Nephron progenitor cell (in vitro differentiated cells): ENCODE measurements at places on chromosomes 12 and 14.

DNA sequence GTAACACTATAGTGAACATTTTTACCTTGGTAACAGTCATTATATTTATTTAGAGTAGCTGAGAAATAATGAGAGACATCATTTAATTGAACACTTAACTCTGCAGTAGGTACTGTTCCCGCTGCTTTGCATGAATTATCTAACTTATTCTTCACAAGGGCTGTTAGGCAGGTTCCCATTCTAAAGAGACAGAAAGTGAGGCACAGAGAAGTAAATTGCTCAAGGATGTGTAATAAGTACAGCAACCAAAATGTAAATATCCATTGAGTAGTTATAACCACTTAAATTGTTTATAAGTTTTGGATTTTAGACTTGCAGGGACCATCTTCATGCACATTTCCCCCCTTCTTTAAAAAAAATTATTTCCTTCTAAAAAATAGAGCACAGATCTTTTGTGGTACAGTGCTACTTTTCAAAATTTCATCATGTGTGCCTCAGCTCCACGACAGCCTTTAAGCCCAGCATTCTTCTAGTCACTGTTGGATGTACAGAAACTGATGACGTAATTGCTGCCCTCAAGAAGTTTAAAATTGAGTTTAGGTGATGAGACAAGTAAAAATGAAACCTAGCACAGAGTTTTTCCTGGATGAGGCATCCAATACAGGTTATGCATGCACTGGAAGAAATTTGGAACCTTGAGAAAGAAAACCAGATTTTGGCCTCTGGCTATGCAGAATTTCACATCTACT lies 6.0 kb upstream of the MANSC4 start:
- H3K36me3 ChIP-seq, result peaks cover 58% of the 10 kb centered on the region
- no peak for DNase-seq
- H3K4me3 ChIP-seq, result no peak overlapping the region
- no peaks in the 10 kb centered on the region for H3K27me3 ChIP-seq
- peaks cover 28% of the 10 kb centered on the region for H3K4me1 ChIP-seq

DNA sequence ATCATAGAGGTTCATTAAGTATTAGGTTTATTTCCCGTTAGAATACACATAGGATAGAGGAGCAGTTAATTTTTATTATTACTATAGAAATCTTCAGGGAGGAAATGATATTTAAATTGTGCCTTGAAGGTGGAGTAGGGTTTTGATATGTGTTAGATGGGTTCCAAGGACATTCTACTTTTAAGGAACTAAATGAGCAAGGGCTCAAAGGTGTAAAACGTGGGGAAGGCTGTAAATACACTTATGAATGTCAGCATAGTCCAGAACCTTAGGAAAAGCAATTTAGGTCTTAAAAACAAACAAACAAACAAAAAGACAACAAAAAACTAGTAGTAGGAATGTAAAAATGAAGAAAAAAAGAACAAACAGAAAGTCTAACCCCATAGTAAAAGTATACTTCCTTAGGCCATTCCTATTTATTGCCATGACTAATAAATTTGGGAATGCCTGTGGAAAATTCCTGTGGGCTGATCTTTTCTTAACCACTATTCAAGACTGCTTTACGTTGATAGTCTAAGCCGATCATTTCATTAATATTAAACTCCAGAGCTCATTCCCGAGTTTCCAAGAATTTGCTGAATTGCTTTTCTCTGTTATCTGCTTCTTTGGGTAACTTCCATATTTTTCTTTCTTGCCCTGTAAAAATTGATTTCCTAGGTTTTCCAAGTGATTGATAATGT lies 180.3 kb downstream of the RAD51B start:
- peaks cover 11% of the 10 kb centered on the region for H3K36me3 ChIP-seq
- H3K27ac ChIP-seq, result peak overlapping the region; percentile 38
- peaks cover 22% of the 10 kb centered on the region for H3K4me1 ChIP-seq
- H3K4me3 ChIP-seq, result no peak overlapping the region
- no peak for DNase-seq

GRCh38 chr12:104121001-104121400 lies 17.0 kb downstream of the NFYB start:
- no peak overlapping the region for H3K4me3 ChIP-seq
- no peak overlapping the region for H3K27ac ChIP-seq
- H3K27me3 ChIP-seq, result no peaks in the 10 kb centered on the region
- H3K4me1 ChIP-seq, result no peaks in the 10 kb centered on the region
- peaks cover 56% of the 10 kb centered on the region for H3K36me3 ChIP-seq

DNA sequence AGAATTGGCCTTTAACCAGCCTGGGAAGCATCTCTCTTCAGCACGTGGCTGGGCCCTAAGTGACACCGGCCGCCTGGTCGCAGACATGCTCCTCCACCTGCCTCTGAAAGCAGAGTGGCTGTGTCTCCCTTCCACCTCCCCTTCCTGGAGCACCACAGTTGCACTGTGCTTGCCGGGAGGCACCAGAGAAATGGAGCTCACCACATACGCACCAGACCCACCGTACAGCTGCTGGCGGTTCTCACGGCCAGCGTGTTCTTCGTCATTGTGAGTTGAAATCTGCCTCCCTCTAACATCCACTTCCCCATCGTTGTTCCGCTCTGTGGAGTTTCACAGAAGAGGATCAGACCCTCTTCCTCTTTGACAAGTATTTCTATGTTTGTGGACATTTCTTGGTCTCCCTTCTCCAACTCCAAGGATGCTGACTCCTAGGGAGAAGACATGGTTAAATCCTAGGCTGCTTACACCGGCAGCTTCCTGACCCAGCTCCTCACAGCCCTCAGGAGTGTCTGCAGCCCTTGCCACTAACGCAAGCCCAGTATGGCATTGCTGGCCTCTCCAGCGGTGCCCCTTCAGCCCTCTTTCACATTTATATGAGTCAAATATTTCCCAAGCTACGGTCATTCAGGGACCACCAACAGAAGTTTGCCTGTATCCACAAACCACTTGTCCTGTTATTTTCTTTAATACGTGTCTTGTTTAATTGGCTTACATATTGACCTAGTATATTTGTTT lies 11.5 kb upstream of the KRT5 start:
- no peak overlapping the region for H3K27ac ChIP-seq
- no peak for DNase-seq
- peaks cover 6% of the 10 kb centered on the region for H3K4me1 ChIP-seq
- H3K4me3 ChIP-seq, result no peak overlapping the region
- no peaks in the 10 kb centered on the region for H3K36me3 ChIP-seq

DNA sequence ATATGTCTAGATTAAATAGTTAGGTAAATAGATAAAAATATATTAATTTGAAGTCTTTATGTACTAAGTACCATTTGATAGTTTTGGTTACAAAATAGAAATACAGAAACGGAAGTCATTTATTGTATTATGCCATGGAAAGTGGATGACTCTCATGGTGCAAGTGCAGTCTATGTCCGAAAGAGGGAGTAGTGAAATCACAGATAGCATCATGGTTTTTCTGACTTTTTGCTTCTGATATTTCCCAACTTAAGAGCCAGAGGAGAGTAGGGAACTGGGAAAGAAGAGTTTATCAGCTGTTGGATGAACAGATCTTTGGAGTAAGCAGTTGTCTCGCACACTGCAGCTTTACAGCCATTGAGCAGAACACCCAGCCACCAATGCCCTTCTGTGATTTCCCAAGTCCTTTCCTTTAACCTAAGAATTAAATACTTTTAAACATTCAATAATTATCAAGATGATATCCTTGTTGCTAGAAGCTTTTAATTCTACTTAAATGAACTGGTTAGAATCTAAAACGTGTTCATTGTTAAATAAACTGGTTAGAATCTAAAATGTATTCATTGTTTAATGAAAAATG lies 18.4 kb upstream of the SRGAP1 start:
- DNase-seq, result no peak
- H3K27me3 ChIP-seq, result peaks cover 10% of the 10 kb centered on the region
- H3K4me3 ChIP-seq, result no peak overlapping the region
- no peaks in the 10 kb centered on the region for H3K4me1 ChIP-seq
- no peak overlapping the region for H3K27ac ChIP-seq

GRCh38 chr12:4943067-4943937 lies 33.6 kb downstream of the KCNA1 start:
- no peaks in the 10 kb centered on the region for H3K36me3 ChIP-seq
- peaks cover 10% of the 10 kb centered on the region for H3K27me3 ChIP-seq
- no peak for DNase-seq
- H3K4me1 ChIP-seq, result peaks cover 19% of the 10 kb centered on the region

GRCh38 chr14:24123424-24124417 lies 6.7 kb upstream of the FITM1 start:
- peaks cover 4% of the 10 kb centered on the region for H3K27me3 ChIP-seq
- peak overlapping the region; percentile 25 for H3K27ac ChIP-seq
- no peaks in the 10 kb centered on the region for H3K4me1 ChIP-seq
- peaks cover 34% of the 10 kb centered on the region for H3K36me3 ChIP-seq

GRCh38 chr12:49301760-49302159 lies 6.8 kb downstream of the PRPH start:
- no peaks in the 10 kb centered on the region for H3K36me3 ChIP-seq
- H3K27me3 ChIP-seq, result peaks cover 87% of the 10 kb centered on the region
- no peak for DNase-seq
- H3K27ac ChIP-seq, result no peak overlapping the region
- H3K4me1 ChIP-seq, result no peaks in the 10 kb centered on the region

DNA sequence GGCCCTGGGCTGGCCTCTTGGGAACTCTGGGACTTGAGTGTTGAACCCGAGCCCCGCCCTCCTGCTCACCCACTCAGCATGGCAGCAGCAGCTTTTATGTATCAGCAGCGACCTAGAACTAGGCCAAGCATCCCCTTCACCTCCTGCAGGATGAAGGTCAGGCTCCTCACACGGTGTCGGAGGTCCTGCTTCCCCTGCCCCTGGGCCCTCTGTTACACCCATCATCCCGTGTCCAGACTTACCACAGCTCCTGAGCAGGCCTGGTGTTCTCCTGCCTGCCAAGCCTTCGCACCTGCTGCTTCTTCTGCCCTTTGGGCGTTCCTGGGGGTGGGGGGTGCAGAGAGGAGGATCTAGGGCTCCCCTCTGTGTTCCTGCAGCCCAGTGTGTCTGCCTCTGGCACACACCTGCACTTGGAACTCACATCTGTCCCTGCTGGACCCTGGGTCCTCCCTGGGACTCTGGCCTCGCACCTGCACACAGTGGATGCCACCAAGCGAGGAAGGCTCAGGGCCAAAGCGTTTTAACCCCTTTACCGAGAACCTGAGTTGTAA lies 80.3 kb downstream of the PAPOLA start:
- peaks cover 18% of the 10 kb centered on the region for H3K27me3 ChIP-seq
- no peaks in the 10 kb centered on the region for H3K36me3 ChIP-seq

- no peak overlapping the region for H3K27ac ChIP-seq
- no peak for DNase-seq
- H3K4me3 ChIP-seq, result no peak overlapping the region
- H3K27me3 ChIP-seq, result no peaks in the 10 kb centered on the region
Observed at GRCh38 chr14:63712123-63712522, 15.7 kb downstream of the SGPP1 start.

DNA sequence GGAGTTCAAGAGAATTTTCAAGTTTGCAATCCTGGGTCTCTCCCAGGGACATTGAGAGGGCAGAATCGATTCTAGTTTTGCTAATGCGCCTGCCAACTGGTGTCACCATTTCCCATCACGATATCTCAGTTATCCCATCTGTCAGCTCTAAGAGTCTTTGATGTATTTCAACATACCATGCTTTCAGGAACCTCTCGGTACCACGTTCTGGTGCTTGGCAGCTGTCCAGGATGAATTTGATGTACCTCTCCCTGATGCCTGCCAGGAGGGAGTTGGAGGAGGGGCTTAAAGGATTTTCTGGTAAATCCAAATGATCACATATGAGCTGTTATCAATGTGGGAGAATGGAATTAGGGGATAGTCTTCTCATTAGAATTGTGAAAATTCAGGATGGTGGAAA lies 332.5 kb downstream of the RGS6 start:
- peaks cover 11% of the 10 kb centered on the region for H3K27me3 ChIP-seq
- no peaks in the 10 kb centered on the region for H3K36me3 ChIP-seq
- H3K4me3 ChIP-seq, result no peak overlapping the region
- no peak for DNase-seq
- H3K4me1 ChIP-seq, result no peaks in the 10 kb centered on the region
- H3K27ac ChIP-seq, result no peak overlapping the region

GRCh38 chr14:63951021-63951420 lies 98.2 kb downstream of the SYNE2 start:
- DNase-seq, result no peak
- peaks cover 39% of the 10 kb centered on the region for H3K36me3 ChIP-seq
- no peak overlapping the region for H3K27ac ChIP-seq
- no peaks in the 10 kb centered on the region for H3K4me1 ChIP-seq
- no peak overlapping the region for H3K4me3 ChIP-seq
- H3K27me3 ChIP-seq, result no peaks in the 10 kb centered on the region

GRCh38 chr12:1706632-1706980 lies 15.7 kb downstream of the ADIPOR2 start:
- no peak overlapping the region for H3K27ac ChIP-seq
- H3K36me3 ChIP-seq, result peaks cover 98% of the 10 kb centered on the region
- no peak for DNase-seq
- H3K27me3 ChIP-seq, result peaks cover 2% of the 10 kb centered on the region
- H3K4me3 ChIP-seq, result no peak overlapping the region

DNA sequence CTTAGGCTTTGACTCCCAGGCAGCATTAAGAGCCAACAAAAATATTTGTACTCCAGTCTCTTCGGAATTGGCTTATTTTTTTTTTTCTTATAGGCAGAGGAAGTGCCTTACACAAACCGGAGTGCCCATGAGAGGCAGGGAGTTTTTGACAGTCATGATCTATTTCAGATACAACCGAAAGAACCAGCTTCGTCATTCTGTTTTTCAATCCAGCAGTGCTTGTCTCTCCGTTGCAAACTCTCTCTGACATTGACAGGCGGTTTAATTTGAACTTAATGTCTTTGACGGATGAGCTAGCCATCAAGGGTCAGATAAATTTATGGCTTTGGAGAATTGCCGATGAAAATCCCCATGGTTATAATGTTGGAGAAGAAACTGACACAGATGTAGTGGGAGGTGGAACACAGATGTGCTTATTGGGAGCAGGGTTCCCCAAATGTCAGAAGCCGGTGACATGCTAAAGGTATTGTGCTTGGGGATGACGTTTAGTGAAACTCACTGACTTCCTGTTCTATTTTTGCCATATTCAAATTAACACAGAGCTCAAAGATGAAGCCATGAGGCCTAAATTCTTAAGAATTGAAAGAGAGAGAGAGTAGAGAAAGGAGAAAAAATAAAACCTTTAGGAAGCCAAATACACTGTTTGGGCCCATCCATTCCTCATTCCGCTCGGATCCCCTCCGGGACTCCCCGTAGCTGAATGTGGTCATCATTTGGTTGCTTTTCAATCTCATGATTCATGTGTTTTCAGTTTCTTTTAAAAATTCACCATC lies 59.7 kb downstream of the PLXNC1 start:
- H3K4me1 ChIP-seq, result peaks cover 14% of the 10 kb centered on the region
- H3K27me3 ChIP-seq, result peaks cover 14% of the 10 kb centered on the region
- H3K36me3 ChIP-seq, result no peaks in the 10 kb centered on the region
- no peak overlapping the region for H3K27ac ChIP-seq
- no peak overlapping the region for H3K4me3 ChIP-seq

- H3K4me3 ChIP-seq, result no peak overlapping the region
- DNase-seq, result no peak
Observed at GRCh38 chr12:2288001-2288400, 235.2 kb downstream of the CACNA1C start.

DNA sequence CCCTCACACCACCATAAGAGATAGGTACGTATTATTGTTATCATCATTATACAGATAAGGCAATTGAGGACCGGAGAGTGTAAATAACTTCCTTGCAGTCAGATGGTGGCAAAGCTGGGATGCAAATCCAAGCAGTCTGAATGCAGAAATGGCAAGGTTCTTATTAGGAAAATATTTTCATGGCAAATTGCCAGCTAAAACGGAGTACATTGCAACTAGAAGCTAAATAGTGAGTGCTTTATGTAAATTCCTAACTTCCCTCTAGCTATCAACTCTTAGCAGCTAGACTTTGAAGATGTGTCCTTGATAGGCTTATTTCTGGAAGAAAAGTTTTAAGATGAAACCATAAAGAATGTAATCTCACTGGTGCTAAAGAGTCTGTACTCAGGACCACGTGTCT lies 323.9 kb upstream of the DIO2 start:
- no peak for DNase-seq
- no peak overlapping the region for H3K4me3 ChIP-seq
- peaks cover 15% of the 10 kb centered on the region for H3K4me1 ChIP-seq
